CD8-positive, alpha-beta memory T cell (primary cell): ENCODE measurements at places on chromosomes 16 and 17. TPM values are rescaled to one million over a fixed set of nuclear protein-coding genes. Genes with fewer than 3 reads are reported as not detected.

The MMP28 gene
- not detected for total RNA-seq

The RNF157 gene
- 13.9 TPM for total RNA-seq

- H3K4me1 ChIP-seq = peaks cover 77% of the 10 kb centered on the region
- H3K4me3 ChIP-seq = no peak overlapping the region
These were observed 114.9 kb downstream of the ZNF778 start for GRCh38 chr16:89332243-89332901.

- no peaks in the 10 kb centered on the region for H3K27me3 ChIP-seq
- H3K36me3 ChIP-seq = no peaks in the 10 kb centered on the region
- H3K27ac ChIP-seq = no peak overlapping the region
- no peaks in the 10 kb centered on the region for H3K4me1 ChIP-seq
These were observed 350.8 kb upstream of the HSBP1 start for GRCh38 chr16:83456934-83457333.

The MT1A gene
- total RNA-seq = not detected

GRCh38 chr16:66728117-66728787, 23.2 kb downstream of the DYNC1LI2 start:
- H3K4me1 ChIP-seq = no peaks in the 10 kb centered on the region
- peaks cover 50% of the 10 kb centered on the region for H3K36me3 ChIP-seq
- H3K27me3 ChIP-seq = no peaks in the 10 kb centered on the region

GRCh38 chr16:23466162-23466885, 13.3 kb upstream of the COG7 start:
- no peak overlapping the region for H3K4me3 ChIP-seq
- no peaks in the 10 kb centered on the region for H3K4me1 ChIP-seq
- peaks cover 32% of the 10 kb centered on the region for H3K36me3 ChIP-seq
- H3K27ac ChIP-seq = no peak overlapping the region
- no peak for DNase-seq

- H3K4me1 ChIP-seq = peaks cover 32% of the 10 kb centered on the region
- no peak overlapping the region for H3K4me3 ChIP-seq
- no peak overlapping the region for H3K27ac ChIP-seq
- H3K27me3 ChIP-seq = no peaks in the 10 kb centered on the region
These were observed 3.4 kb upstream of the SMPD3 start for GRCh38 chr16:68451676-68452075.

- no peaks in the 10 kb centered on the region for H3K4me1 ChIP-seq
- H3K27me3 ChIP-seq = no peaks in the 10 kb centered on the region
- no peak for DNase-seq
- H3K27ac ChIP-seq = no peak overlapping the region
- H3K4me3 ChIP-seq = no peak overlapping the region
- H3K36me3 ChIP-seq = no peaks in the 10 kb centered on the region
These were observed 14.3 kb downstream of the EFCAB13 start for GRCh38 chr17:47338026-47338425.

The QRICH2 gene
- total RNA-seq = 2.4 TPM

DNA sequence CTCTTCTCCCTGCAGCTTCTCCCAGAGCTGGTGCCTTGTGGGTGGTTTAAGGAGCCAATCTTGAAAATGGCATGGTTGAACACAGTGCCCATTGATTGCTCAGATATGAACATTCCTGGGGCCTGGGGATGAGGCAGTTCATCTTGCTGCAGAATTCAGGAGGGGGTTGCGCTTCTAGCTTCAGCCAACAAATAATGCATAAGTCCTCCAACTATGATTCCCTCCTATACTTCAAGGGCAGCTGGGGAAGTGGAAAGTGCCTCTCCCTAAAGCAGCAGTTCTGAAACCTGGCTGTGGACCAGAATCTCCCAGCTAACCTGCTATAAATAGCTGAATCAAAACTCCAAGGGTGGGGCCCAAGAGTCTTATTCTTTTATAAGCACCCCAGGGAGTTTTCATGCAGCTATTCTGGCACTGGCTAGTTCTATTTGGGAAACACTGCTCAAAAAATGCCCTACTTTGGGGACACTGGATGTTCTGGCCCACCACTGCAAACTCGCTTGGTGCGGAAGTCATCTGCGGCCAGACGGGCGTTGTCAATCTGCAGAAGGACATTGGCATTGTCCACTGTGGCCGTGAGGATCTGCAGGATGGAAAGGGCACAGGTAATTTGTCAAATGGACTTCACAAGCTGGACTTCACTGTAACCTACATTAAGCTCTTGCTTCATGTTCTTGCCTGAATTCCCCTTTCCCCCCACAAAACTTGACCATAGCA, 130.3 kb downstream of the CCDC144A start:
- no peaks in the 10 kb centered on the region for H3K27me3 ChIP-seq

DNA sequence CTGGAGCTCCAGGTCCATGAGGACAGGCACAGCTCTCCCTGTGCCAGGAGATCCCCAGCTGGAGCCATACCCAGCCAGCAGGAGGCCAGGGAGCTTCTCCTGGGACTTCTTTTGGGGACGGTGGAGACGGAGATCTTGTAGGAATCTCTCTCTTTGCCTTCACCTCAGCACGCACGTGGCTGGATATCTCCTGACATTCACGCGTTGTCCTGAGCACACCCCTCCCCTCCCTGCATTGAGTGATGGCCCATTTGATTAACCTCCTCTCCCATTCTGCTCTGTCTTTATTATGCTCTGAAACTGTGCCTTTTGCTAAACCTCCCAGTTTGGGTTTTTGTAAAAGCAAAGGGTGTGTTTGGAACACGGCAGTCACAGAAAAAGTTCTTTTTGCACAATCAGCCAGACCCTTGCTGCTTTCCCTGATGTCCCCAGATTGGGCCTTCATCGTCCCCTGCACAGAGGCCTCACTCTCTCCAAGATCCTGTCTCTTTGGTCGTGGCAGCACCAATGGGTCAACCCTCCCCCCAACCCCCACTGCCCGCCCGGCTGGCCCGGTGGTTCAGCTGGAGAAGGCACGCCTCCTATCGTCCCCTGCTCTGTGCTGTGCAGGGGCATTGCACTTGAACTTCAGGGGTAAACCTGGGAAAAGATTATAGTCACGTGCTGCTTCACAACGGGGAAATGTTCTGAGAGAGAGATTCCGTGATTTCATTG, 32.5 kb upstream of the LGALS9 start:
- no peaks in the 10 kb centered on the region for H3K36me3 ChIP-seq
- no peaks in the 10 kb centered on the region for H3K27me3 ChIP-seq
- DNase-seq = no peak

The KIF2B gene
- not detected for total RNA-seq

DNA sequence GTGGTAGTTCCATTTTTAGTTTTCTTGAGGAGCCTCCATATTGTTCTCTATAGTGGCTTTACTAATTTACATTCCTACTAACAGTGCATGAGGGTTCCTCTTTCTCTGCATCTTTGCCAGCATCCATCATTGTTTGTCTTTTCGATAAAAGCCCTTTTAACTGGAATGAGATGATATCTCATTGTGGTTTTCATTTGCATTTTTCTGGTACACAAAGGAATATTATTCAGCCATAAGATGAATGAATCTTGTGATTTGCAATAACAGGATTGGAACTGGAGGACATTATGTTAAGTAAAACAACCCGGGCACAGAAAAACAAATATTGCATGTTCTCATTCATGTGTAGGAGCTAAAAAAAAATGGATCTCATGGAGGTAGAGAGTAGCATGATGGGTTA, 31.6 kb downstream of the ITGAM start:
- H3K4me3 ChIP-seq = no peak overlapping the region
- no peak for DNase-seq
- H3K36me3 ChIP-seq = no peaks in the 10 kb centered on the region
- H3K27ac ChIP-seq = no peak overlapping the region

The NTN3 gene
- not detected for total RNA-seq

DNA sequence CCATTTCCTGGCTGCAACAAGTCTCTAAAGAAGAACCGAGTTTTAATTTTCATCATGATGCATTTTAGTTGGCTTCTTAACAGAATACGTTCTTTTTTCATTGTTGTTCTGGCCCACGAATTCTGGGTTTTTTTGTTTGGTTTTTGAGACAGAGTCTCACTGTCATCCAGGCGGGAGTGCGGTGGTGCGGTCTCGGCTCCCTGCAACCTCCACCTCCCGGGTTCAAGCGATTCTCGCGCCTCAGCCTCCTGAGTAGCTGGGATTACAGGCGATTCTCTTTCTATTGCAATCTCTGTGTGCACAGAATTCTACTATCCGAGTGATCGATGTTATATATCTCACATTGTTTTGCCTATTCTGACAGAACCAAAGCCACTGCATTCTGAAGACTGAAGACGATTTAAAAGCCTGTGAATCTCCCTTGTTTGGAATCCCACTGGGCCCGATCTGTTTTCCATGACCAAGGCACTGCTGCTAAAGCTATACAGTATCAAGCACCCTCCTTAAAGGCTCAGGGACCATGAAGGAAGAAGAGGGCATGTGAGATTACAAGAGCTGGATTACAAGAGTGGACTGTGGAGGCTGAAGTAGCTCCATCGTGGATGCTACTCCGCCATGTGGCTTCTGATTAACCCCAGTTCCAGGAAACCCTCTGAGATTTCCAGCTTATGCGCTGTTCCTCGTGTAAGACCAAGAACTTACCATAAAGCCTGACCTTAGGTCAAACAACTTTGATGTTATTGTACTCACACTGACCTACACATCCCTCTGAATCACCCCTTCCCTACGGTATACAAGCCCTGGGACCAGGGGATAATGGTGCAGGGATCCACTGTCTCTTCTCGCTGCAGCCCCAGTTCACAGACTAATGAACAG, 44.3 kb downstream of the ADCY9 start:
- no peak overlapping the region for H3K4me3 ChIP-seq
- no peaks in the 10 kb centered on the region for H3K36me3 ChIP-seq
- DNase-seq = no peak
- H3K27me3 ChIP-seq = no peaks in the 10 kb centered on the region
- no peaks in the 10 kb centered on the region for H3K4me1 ChIP-seq

DNA sequence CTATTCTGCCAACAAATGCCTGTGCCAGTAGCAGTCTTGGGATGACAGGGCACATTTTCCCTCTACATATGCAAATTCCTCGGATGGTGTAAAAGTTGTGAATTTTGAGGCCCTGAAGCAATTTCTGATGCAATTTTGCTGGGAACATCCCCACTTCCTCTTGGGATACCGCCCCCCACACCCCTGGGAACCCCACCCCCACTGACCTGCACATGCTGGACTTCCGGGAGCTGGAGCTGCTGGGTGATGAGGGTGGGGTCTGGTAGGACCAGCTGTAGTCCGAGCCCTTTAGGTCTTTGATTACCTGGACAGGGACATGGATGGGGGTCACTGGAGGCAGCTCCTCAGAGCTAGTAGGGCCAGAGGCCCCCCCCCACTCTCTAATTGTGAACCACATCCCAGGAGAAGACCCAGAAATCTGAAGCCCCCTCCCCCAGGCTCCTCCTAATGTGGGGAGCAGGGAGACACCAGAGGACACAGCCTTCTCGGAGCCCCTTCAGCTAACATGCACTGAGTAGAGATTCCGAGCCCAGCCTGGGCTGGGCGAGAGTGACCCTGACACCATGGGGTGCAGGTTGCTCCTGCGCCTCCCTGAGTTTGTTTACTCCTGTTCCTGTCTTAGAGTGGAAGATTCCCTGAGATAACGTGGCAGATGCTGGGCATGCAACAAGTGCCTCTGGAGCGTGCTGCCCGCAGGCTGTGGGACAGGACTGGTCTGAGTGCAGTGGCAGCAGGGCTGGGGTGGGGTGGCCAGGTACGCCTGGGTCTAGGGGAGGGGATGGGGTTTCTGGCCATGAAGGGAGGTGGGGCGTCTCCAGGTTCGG, 9.0 kb downstream of the MTSS2 start:
- no peak for DNase-seq
- H3K36me3 ChIP-seq = no peaks in the 10 kb centered on the region

The NPLOC4 gene
- 125 TPM for total RNA-seq

The ZDHHC1 gene
- 1.3 TPM for total RNA-seq

The INCA1 gene
- total RNA-seq = 0.18 TPM

The SLC16A6 gene
- 9.4 TPM for total RNA-seq

- no peaks in the 10 kb centered on the region for H3K36me3 ChIP-seq
- peaks cover 7% of the 10 kb centered on the region for H3K4me1 ChIP-seq
- H3K4me3 ChIP-seq = no peak overlapping the region
- H3K27ac ChIP-seq = no peak overlapping the region
These were observed 8.0 kb downstream of the TRAF4 start for GRCh38 chr17:28751600-28752366.

The NOD2 gene
- 1.8 TPM for total RNA-seq

- H3K4me3 ChIP-seq = no peak overlapping the region
- no peak for DNase-seq
- H3K36me3 ChIP-seq = no peaks in the 10 kb centered on the region
- no peaks in the 10 kb centered on the region for H3K4me1 ChIP-seq
These were observed 15.1 kb upstream of the TLCD3B start for GRCh38 chr16:30046178-30046577.

DNA sequence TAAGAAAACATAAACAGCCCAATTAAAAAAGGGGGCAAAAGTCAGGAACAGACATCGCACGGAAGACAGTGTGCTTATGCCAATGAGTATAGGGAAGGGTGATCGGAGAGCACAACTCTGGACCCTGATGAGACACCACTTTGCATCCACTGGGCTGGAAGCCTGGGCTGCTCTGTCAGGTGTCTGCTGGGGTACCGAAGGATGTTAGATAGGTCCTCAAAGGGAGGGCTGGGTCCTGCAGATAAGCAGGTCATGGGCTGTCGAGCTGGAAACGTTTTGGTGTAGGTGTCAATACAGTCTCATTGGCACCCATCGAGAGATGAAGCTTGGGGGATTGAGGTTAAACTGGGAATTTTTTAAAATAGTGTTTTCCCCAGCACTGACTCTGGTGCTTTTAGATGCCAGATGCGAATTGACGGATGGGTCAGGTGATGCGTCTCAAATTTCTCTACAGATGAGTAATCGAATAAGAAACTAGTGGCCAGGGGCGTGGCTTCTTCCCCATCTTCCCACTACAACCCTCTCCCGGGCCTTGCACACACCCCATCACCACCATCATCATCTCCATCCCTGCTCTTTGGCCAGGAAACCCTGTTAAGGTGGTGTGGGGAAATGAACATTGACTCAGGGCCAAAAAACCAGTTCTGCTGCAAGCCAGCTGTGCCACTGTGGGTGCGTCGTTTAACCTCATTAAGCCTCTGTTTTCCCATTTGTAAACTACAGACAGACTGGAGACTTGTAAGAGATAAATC, 47.8 kb upstream of the IRF8 start:
- no peak for DNase-seq
- no peak overlapping the region for H3K27ac ChIP-seq
- no peaks in the 10 kb centered on the region for H3K4me1 ChIP-seq
- no peaks in the 10 kb centered on the region for H3K36me3 ChIP-seq
- peaks cover 4% of the 10 kb centered on the region for H3K27me3 ChIP-seq
- H3K4me3 ChIP-seq = no peak overlapping the region

The ATP1B2 gene
- total RNA-seq = 0.53 TPM

The CTRB1 gene
- not detected for total RNA-seq

The ZNF200 gene
- total RNA-seq = 13.0 TPM

- H3K27me3 ChIP-seq = no peaks in the 10 kb centered on the region
- DNase-seq = no peak
- no peak overlapping the region for H3K27ac ChIP-seq
- no peaks in the 10 kb centered on the region for H3K4me1 ChIP-seq
- H3K4me3 ChIP-seq = no peak overlapping the region
These were observed 60.0 kb upstream of the METRNL start for GRCh38 chr17:83019376-83019775.

The ZSCAN32 gene
- 15.6 TPM for total RNA-seq

The RIPOR1 gene
- 23.2 TPM for total RNA-seq

The CDH13 gene
- total RNA-seq = not detected

The GRB7 gene
- not detected for total RNA-seq
